ENCODE measurements at places on chromosomes 4 and X.

DNA sequence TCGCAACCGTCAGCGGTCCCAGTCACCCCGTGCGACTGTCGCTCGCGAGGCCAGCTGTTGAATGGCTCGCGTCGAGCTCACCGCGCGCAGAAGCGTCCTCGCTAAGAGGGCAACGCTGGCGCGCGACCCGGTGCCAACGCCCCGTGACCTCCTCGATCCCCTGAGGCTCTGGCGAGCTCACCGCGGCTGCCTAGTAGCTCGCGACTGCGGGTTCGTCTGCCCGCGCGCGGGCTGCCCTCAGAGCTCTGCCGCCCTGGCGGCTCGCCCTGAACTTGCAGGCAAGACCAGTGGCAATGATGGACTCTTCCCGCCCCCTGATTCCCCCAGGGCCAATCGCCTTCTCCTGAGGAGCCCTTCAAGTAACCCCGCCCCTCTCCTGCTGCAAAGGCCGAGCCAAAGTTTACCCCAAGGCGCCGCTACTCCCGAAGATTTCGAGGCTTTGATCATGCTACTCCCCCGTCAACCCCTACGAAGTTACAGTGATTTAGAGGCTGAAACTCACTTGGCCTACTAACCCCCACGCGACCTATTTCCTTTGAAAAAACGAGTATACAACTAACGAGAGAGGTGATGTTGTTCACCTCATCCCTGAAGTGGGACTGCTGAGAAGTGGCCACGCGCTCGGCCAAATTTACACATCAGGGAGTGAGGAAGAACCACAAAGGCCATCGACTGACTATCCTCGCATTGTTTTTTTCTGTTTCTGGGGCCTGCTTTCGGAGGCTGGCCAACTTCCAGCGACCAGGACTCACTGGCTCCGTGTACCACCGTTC lies 37.5 kb downstream of the PGRMC1 start:
- peak; percentile 18 for DNase-seq

GRCh38 chr4:81021981-81022380 lies 8.5 kb upstream of the BMP3 start:
- DNase-seq: no peak

- DNase-seq: no peak
These were observed 12.9 kb upstream of the NUDT9 start for GRCh38 chr4:87409420-87409939.

DNA sequence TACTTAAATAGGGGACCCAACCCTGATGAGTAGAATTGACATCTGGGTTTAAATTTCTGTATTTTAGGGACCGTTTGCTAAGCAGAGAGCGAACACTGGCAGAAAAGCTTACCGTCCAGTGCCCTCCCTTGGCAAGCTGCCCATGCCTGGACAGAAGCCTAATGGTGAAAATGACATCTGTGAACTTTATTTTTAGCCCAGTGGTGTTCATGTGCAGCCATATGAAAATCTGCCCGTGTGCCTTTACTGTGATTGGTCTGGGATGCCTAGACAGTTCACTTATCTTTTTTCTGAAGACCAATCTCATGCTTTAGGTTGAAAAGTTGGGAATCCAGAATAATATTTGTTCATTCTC lies 1.1 kb downstream of the STBD1 start:
- no peak for DNase-seq

DNA sequence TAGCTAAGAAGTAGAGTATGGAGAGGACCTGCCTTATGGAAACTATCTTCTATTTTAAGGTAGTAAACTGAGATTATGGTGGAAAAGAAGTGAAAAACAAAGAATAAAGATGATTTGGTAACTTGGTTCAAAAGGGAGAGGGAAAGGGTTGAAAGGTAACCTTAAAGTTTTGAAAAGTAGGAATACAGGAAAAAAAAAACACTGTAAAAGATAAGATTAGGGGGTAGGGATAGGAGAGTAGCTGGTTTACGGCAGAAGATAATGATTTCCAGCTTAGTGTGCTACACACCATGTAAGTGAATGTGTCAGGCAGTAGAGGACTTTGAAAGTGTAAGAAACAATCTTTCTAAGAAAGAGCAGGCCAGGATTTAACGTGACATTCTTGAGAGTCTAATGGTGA lies 35.3 kb downstream of the FAM13A start:
- no peak for DNase-seq

GRCh38 chrX:115459883-115460880 lies 100.8 kb upstream of the PLS3 start:
- no peak for DNase-seq

DNA sequence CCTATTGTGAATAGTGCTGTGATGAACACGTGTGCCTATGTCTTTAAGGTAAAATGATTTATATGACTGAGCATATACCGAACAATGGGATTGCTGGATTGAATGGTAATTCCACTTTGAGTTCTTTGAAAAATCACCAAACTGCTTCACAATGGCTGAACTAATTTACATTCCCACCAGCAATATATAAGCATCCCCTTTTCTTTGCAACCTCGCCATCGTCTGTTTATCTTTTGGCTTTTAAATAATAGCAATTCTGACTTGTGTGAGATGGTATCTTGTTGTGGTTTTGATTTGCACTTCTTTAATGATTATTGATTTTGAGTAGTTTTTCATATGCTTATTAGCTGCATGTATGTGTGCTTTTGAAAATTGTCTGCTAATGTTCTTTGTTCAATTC lies 31.8 kb upstream of the UGT2A1 start:
- no peak for DNase-seq

- DNase-seq: no peak
These were observed 86.4 kb upstream of the ZMAT1 start for GRCh38 chrX:102018208-102018607.

DNA sequence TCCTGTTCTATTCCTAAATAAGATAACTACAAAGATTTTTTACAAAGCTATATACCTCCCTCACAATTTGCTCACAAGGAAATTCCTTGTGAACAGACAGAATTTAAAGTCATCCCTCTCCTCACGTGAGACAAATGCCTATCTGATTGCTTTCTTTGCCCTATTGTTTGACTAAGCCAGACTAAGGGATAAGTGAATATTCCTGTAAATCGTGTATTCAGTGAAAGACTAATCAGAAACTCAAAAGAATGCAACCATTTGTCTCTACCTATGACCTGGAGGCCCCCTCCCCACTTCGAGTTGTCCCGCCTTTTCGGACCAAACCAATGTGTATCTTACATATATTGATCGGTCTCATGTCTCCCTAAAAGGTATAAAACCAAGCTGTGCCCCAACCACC lies 15.3 kb upstream of the ZBTB33 start:
- no peak for DNase-seq

GRCh38 chr4:139243448-139244365 lies 36.3 kb downstream of the MGARP start:
- no peak for DNase-seq

- no peak for DNase-seq
These were observed 24.7 kb upstream of the EPGN start for GRCh38 chr4:74283614-74284013.

GRCh38 chr4:77921701-77922100 lies 59.1 kb downstream of the MRPL1 start:
- DNase-seq: no peak

DNA sequence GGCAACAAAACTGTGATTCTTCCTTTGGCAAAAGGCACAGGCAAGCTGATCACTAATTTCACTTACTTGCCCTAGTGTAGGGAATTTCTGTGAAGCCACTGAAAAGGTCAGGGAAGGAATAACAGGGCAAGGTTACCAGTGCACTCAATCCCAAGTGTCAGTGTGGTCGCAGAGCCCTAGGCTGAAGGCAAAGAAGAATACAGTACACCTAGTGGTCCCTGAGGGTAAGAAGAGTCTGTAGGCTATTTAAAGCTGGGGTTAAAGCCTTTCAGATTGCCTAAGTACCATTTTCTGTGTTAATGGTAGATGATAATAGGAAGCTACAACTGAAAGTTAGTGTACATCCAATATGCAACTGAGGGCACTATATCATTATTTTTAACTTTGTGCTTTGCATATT lies 173.6 kb upstream of the NRK start:
- no peak for DNase-seq

DNA sequence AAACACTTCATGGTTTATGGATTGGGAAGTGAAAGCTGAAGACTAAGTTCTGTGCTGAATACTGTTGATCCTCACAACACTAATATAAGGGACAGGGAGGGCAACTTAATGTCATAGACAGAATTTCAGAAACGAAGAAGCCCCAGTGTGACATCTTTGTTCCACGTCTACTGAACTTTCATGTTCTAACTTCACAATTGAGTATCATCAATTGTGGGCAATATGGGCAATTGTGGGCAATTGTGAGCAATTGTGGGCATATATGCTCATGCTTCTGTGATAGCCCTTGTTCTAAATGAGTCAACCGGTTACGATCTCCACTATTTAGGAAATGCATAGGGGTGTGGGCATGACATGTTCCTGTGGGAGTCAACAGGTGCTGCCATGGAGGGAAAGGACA lies 33.7 kb downstream of the CYBB start:
- no peak for DNase-seq

GRCh38 chr4:155794589-155795236 lies 35.9 kb downstream of the GUCY1B1 start:
- no peak for DNase-seq

- DNase-seq: no peak
These were observed 4.7 kb downstream of the SRPX2 start for GRCh38 chrX:100648458-100649417.

DNA sequence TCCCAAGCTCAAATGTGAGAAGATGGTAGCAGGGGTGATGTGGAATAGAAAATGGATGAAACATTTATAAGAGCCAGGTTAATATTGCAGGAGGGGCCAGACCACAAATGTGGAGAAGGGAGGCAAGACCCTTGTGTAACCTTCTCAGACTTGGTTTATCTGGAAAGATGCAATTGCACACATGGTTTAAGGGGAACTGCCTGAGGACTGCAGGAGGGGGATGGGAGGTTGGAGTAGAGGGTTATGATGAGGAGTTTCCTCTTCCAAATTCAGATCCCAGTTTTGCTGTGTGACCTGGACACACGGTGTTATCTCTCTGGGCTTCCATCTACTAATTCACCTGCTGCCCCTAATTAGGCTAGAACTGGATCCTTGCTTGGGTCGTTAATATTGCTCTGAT lies 46.1 kb downstream of the RAB40AL start:
- DNase-seq: no peak

- no peak for DNase-seq
These were observed 652.3 kb upstream of the AMOT start for GRCh38 chrX:113492895-113493294.

GRCh38 chrX:115029869-115030570 lies 12.6 kb upstream of the IL13RA2 start:
- DNase-seq: no peak

DNA sequence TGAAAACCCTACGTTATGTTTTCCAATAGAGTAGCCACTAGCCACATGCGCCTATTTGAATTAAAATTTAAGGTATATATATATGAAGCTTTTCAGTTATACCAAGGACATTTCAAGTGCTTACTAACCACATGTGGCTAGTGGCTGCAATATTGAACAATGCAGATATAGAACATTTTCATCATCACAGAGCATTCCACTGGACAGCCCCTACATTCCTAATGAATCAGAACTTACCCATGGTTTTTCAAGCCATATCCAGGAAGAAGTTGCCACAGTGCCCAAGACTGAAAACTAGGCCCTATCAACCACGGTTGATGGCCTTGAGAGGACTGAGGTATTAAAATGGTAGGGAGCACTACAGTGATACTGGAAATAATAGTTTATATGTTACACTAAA lies 29.7 kb downstream of the NEK1 start:
- DNase-seq: no peak

GRCh38 chr4:148059617-148060180 lies 327.8 kb downstream of the ARHGAP10 start:
- DNase-seq: no peak

DNA sequence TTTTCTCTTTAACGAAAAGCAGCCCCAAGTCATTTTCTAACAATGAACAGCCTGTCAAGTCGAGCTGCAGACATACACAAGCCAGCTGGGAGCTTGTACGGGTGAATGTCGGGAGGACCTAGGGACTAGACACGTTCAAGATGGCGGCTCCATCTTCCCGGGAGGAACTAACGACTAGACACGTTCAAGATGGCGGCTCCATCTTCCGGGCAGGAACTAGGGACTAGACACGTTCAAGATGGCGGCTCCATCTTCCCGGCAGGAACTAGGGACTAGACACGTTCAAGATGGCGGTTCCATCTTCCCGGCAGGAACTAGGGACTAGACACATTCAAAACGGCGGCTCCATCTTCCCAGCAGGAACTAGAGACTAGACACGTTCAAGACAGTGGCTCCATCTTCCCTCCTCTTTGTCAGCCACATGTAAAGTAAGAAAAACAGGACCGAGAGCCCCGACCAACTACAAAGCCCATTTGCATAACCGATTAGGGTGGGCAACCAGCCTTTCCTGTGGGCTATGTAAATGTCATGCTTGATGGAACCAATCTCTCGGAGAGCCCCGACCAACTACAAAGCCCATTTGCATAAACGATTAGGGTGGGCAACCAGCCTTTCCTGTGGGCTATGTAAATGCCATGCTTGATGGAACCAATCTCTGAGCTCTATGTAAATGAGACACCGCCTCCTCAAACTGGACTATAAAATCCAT lies 175.5 kb downstream of the DHRSX start:
- peak; percentile 2 for DNase-seq

DNA sequence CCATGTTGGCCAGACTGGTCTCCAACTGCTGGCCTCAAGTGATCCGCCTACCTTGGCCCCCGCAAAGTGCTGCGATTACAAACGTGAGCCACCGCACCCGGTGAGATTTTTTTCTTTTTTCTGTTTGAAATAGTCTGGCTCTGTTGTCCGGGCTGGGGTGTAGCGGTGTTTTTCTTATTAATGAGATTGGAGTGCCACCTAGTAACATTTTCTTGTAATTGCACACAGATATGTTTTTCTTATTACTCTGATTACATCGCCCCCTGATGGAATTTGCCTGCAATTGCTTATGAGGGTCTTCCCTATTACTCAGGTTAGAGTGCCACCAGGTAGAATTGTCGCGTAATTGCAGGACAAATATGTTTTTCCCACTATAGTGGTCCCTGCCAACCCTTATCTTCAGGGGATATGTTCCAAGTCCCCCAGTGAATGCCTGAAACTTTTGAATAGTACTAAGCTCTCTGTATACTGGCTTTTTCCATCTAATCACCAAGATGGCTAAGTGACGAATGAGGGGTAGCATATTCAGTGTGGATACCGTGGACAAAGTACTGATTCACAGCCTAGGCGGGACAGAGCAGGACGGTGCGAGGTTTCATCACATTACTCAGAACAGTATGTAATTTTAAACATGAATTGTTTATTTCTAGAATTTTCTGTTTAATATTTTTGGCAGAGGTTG lies 8.6 kb upstream of the PDHA1 start:
- DNase-seq: no peak

GRCh38 chr4:179595671-179596410 lies 2153.6 kb upstream of the AGA start:
- DNase-seq: no peak

DNA sequence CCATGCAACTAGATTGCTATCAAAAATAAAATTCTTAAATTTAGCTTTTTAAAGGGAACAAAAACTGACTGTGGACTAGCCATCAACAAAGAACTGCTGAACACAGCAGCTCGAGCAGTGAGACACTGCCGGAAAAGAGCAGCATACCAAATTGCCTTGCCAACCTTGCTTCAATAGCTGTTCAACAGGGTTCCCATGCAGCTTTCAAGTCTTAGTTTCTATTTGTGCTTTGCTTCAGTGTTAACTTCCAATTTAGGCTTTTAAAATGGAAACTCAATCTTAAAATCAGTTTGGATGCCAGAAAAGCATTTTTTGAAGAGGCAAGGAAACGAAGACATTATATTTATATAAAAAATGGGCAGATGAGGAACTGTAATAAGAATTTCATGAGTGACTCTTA lies 463.4 kb upstream of the MAGEB18 start:
- no peak for DNase-seq

GRCh38 chr4:134365852-134366251 lies 164.3 kb upstream of the PABPC4L start:
- DNase-seq: no peak

Data from activated effector memory CD4-positive, alpha-beta T cell treated with Interleukin-2 at 50 U/mL for 16 hours (primary cell).